ELF-1 (cell line): ENCODE measurements at places on chromosomes 1 and 21.

DNA sequence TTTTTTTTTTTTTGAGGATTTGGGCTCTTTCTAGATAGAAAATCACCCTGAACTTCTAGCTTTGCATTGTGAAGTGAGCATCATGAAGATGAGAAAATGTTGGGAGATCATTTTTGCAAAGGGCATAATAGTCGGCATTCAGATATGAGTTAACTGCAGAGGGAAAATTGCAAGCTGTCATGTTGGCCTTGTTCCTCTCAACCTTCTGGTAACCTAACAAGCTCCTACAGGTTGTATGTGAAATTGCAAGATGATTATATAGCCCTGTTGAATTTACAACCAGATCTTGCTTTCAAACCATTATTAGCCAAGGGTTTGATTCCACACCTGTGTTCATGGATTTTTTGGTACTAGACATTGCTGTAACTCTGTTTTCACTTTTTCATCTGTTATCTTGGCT lies 2.2 kb downstream of the ELOA start:
- no peak for DNase-seq

DNA sequence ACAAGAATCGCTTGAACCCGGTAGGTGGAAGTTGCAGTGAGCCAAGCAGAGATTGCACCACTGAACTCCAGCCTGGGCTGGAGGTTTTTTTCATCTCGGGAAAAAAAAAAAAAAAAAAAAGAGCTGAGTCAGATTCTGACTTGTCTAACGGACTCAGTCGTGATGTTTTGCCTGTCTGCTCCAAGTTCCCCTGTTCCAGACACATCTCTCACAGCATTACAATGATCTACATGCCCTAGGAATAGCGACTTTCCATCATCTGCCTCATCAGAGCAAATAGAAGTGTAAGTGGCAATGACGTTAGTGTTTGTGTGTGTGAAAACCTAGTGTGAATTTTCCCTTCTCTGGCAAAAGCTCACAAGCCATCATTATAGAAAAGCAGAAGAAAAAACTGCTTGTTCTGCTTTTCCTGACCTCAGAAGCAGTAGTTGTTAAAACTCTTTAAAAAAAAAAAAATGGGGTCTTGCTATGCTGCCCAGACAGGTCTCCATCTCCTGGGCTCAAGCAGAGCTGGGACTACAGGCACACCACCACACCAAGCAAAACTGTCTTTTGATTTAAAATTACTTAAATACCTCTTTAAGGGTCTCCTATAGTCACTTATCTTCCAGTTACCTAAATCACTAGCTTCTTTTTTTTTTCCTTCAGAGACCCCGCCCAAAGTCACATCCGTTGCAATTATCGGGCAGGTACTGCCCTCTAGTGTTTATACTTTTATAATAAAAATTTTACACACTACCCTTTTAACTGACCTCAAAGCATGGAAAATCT lies 37.3 kb downstream of the PLEKHO1 start:
- DNase-seq, result peak; percentile 64

GRCh38 chr1:243234978-243235647 lies 20.0 kb downstream of the CEP170 start:
- no peak for DNase-seq

- DNase-seq, result no peak
Observed at GRCh38 chr1:17225140-17225539, 20.2 kb downstream of the PADI1 start.

- peak; percentile 68 for DNase-seq
Observed at GRCh38 chr1:21262293-21263051, 27.8 kb downstream of the ECE1 start.

DNA sequence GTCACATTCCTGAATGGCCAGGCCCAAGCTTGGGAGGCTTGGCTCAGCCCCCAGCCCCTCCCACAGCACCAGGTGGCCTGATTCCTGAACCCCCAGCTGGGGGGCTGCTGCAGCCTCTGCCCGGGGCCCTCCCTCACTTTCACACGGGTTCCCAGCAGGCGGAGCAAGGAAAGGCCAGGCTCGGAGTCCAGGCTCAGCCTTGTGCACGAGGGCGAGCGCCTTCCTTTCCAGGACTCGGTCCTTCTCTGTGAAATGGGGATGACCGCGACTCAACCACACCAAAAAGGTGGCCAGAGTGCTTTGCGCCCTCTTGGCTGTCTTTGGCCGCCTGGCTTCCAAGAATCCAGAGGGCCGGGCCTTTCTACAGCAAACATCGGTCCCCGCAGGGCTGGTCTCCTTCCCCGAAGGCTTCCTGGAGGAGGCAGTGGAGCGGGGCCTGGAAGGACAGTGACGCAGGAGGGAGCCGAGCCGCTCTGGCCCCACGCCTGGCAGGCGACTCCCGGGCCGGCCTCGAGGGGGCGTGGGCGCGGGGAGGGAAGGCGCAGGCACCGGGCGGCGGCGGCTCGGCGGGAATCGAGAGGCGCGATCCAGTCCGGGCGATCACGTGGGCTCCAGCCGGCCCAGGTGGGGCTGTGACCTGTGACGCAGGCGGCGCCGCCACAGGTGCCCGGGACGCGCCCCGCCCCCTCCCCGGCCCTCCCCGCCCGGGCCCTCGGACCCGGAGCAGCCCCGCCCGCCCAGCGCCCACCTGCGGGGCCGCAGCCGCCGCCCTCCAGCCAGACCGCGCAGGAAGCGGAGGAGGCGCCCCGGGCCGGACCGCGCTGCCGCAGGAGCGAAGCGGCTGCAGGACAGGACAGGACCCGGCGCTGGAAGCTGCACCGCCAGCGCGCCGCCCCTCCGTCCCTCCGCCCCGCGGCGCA lies at the start of gene ARHGEF16:
Gene ARHGEF16 (plus strand): TSS at position 775 of the 920 bp plus-strand sequence. CDS start 8,420 bp downstream, outside the sequence.
- peak; percentile 92 for DNase-seq

DNA sequence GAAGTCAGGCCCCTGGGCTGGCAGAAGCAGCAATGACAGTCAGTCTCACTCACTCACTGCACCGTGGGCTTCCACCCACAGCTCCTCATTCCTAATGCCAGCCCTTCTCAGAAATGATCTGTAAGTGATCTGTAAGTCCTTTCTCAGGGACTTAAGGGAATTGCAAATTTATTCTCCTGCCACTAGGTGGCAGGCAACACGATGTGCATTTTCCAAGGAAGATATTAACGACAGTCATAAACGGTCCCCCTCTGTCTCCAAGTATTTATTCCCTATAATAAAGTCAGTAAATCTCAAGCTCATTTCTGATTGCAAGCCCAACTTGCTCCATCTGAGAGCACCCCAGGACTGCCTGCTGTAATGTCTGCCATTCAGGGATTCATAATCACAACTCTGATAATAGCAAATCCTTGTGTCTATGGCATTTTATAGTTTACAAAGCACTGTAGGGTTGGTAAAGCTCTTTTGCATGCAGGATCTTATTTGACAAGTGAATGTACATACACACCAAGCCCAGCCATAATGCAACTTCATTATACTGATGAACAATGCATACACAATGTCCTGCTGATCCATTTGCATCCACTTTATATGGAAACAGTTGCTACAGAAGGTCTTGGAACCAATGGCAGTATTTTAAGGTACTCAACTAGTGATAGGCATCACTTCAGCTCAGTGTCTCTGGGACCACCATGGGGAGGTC lies 380.5 kb upstream of the CAMK1G start:
- no peak for DNase-seq

- DNase-seq, result peak; percentile 62
Observed at GRCh38 chr1:40806731-40807695, 23.4 kb downstream of the KCNQ4 start.

GRCh38 chr1:60553730-60554129 lies 480.2 kb upstream of the C1orf87 start:
- DNase-seq, result no peak

GRCh38 chr1:85198864-85199263 lies 2.0 kb downstream of the SYDE2 start:
- DNase-seq, result no peak

GRCh38 chr1:41662765-41663437 lies 178.4 kb upstream of the EDN2 start:
- peak; percentile 74 for DNase-seq

DNA sequence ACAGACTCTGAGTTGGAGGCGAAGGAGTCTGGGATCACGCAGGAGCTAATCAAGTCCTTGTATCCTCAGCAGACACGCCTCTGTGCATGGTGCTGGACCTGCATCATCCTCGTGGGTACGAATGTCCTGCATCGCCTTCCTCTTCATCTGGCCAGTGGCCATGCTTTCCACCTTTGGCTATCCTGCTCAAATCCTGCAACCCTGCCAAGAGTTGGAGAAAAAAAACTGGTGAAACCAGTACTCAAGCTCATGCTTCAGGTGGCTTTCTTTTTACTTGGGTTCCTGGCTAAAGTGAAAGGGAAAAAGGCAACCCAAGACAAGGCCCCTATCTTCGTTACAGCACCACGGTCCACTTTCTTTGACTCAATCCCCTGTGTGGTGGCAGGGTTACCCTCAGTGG lies 8.9 kb downstream of the SETSIP start:
- no peak for DNase-seq

DNA sequence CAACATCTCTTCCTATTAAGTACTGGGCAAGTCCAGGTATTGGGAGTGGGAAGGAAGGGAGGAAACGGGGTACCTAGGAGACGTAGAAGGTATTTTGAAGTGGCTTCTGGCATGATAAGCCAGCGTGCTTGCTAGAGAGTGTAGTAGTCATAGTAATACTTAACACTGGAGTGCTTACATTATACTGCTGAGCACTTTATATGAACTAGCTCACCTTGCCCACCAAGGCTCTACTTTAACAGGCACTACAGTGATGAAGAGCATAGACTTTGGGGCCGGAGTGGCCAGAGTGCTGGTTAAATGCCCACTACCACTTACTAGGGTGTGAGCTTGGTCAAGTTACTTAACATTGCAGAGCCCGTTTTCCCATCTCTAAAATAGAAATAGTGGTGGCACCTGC lies 61.7 kb downstream of the ACP6 start:
- DNase-seq, result no peak

- DNase-seq, result peak; percentile 61
Observed at GRCh38 chr1:233518344-233518743, 95.6 kb upstream of the KCNK1 start.

GRCh38 chr1:223143537-223144248 lies 645 bp upstream of the TLR5 start:
- DNase-seq, result no peak

- DNase-seq, result no peak
Observed at GRCh38 chr1:175185903-175186302, 6.7 kb downstream of the KIAA0040 start.

DNA sequence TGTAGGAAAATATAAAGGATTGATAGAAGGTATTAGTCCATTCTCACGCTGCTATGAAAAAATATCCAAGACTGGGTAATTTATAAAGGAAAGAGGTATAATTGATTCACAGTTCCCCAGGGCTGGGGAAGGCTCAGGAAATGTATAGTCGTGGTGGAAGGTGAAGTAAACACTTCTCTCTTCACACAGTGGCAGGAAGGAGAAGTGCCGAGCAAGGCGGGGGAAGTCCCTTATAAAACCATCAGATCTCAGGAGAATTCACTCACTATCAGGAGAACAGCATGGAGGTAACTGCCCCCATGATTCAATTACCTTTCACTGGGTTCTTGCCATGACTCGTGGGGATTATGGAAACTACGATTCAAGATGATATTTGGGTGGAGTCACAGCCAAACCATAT lies 1806.0 kb downstream of the MRPL39 start:
- DNase-seq, result no peak

GRCh38 chr1:191343816-191344215 lies 814.4 kb upstream of the RGS18 start:
- DNase-seq, result no peak

- DNase-seq, result no peak
Observed at GRCh38 chr1:164261691-164262240, 297.2 kb upstream of the PBX1 start.

- peak; percentile 43 for DNase-seq
Observed at GRCh38 chr1:65792669-65793358, at the start of gene PDE4B. TSS of gene PDE4B (plus strand) at chr1:65792895.

- no peak for DNase-seq
Observed at GRCh38 chr1:174217787-174218574, 58.7 kb downstream of the RABGAP1L start.

- peak; percentile 42 for DNase-seq
Observed at GRCh38 chr1:94862718-94863117, 42.6 kb downstream of the SLC44A3 start.

GRCh38 chr1:34319218-34319617 lies 142.5 kb downstream of the C1orf94 start:
- no peak for DNase-seq

GRCh38 chr1:199010492-199010891 lies 371.7 kb downstream of the PTPRC start:
- no peak for DNase-seq

DNA sequence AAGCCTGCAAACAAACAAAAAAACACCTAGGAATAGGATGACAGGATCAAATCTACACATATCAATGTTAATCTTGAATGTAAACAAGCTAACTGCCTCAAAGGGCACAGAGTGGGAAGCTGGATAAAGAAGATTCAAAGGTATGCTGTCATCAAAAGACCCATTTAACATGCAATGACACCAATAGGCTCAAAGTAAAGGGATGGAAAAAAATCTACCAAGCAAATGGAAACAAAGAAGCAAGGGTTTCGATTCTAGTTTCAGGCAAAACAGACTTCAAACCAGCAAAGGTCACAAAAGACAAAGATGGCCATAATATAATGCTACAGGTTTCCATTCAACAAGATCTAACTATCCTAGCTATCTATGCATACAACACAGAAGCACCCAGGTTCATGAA lies 16.2 kb upstream of the OR2T10 start:
- no peak for DNase-seq

GRCh38 chr1:235995511-235995910 lies 69.4 kb downstream of the NID1 start:
- no peak for DNase-seq

GRCh38 chr21:42833859-42834725 lies 45.2 kb downstream of the WDR4 start:
- peak; percentile 10 for DNase-seq

GRCh38 chr1:20099533-20099932 lies 19.8 kb downstream of the PLA2G2D start:
- no peak for DNase-seq

DNA sequence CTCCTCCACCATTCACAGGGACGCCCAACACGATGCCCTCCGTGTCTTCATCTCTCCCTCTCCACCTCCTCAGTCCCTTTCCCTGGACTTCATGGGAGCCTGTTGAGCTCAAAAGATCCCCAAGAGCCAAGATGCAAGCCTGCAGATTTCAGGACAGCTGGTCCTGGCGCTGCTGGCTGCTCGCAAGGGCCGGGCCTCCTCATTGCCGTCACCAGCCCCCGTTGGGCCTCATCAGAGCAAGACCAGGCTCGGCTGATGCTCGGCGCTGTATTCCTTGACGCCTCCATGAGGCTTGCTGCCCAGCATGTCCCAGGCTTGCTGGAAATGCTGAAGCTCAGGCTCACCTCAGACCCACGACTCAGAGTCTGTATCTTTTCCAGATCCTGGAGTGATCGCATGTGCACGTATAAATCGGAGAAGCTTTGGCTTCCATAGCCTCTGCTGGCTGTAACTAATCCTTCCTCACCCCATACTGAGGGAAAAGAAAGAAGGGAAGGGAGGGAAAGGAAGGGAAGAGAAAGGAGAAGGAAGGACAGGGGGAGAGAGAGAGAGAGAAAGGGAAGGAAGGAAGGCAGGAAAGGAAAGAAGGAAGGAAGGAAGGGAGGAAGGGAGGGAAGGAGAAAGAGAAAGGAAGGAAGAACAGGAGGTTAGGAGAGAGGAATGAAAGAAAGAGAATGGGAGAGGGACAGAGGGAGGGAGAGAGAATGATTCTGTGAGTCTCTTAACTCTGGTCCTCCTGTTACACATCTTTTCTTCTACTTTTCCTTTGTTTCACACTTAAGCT lies 94.6 kb downstream of the KCNJ15 start:
- DNase-seq, result no peak
